COR-L47 (cell line): ENCODE measurements at places on chromosomes 3 and 15.
A peak's percentile ranks its signal among the peaks of the same experiment; 100 is the strongest.

DNA sequence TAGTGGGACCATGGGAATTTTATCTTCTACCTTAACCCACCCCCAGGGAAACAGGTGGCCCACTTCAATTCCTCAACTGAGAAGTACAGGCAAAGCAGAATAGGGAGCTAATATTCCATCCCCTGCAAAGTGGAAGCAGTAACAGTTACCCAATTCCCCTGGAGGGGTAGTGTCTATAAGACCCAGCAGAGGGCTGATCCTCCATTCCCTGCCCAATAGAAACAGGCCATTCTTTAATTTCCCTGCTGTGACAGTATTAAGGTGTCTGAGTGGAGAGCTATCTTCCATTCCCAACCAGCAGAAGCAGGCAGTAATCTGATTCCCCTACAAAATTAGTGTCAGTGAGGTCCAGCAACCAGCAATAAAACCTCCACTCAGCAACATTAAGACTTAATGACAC is 219.8 kb downstream of the ULK4 start:
- DNase-seq, result no peak

GRCh38 chr15:31452595-31453557 is 126.2 kb downstream of the KLF13 start:
- DNase-seq, result no peak

DNA sequence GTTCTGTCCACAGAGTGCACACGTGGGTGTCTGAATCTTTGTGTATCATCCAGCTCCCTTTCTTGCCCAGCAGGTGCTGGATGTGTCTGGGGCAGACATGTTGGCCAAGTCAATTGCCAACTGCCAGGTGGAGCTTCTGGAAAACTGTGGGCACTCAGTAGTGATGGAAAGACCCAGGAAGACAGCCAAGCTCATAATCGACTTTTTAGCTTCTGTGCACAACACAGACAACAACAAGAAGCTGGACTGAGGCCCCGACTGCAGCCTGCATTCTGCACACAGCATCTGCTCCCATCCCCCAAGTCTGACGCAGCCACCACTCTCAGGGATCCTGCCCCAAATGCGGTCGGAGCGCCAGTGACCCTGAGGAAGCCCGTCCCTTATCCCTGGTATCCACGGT is 12.5 kb upstream of the RPP14 start:
- DNase-seq, result no peak

- no peak for DNase-seq
Observed at GRCh38 chr3:128297401-128298138, 144.3 kb downstream of the EEFSEC start.

- DNase-seq, result no peak
Observed at GRCh38 chr3:125107861-125108567, 52.2 kb upstream of the HEG1 start.

DNA sequence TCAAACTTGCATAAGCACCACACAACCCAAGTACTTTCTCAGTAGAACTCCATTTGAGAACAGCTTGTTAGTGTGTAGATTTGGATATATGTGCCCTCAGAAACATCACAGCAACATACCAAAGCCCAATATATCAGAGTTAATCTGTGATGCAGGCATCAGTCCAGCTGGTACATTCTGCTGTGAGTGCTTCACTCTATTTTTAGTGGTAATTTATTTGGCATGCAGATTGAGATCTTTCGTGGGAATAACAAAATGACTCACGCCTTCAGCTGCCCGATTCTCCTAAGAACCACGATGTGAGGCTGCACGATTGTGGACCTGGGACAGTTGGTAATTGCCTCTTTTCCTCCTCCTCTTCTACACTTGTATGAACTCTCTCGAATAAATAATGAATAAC is 730.7 kb downstream of the SQOR start:
- DNase-seq, result no peak

DNA sequence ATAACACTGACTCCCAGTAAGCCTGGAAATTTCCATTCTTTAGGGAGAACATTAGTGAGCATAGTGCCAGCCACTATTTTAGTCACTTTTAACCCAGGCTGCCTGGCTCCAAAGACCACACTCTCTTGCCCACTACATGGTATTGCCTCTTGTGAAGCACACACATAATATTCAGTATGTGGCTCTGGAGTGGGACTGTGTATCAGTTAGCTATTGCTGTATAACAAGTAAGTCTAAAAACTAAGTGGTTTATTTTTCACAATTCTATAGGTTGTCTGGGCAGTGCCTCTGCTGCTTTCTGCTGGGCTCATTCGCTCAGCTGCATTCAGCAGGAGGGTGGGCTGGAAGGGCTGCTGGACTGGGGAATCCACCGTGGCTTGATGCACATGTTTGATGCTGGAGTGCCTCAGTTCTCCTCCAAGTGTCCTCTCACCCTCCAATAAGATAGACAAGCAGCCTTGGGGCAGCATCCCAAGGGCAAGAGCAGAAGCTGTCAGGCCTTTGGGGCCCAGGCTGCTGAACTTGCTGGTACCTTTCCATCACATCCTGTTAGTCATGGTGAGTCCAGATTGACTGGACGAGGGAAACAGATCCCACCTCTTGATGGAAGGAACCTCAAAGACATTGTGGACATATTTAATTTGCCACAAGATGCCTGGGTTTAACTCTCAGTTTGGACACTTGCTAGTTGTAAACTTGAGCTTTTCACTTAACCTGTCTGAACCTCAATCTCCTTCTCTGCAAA is 66.6 kb upstream of the TLE3 start:
- DNase-seq, result no peak

DNA sequence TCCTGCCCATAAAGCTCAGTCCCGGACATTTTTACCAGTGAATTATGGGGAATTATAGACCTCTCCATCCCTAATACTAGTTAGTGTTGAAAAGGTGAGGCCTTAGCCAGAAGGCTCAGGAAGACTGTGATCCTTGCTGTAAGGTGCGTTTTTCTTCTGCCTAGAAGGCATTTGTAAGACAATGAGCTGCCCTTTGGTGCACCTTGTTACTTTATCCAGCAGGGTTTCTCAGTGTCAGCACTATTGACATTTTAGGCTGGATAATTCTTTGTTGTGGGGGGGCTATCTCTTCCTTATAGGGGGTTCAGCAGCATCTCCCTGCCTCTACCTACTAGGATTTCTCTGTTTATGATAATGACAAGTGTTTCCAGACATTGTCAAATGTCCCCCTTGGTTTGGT is 108.1 kb upstream of the ABHD17C start:
- DNase-seq, result no peak

GRCh38 chr3:170766823-170767575 is 103.0 kb downstream of the RPL22L1 start:
- no peak for DNase-seq

DNA sequence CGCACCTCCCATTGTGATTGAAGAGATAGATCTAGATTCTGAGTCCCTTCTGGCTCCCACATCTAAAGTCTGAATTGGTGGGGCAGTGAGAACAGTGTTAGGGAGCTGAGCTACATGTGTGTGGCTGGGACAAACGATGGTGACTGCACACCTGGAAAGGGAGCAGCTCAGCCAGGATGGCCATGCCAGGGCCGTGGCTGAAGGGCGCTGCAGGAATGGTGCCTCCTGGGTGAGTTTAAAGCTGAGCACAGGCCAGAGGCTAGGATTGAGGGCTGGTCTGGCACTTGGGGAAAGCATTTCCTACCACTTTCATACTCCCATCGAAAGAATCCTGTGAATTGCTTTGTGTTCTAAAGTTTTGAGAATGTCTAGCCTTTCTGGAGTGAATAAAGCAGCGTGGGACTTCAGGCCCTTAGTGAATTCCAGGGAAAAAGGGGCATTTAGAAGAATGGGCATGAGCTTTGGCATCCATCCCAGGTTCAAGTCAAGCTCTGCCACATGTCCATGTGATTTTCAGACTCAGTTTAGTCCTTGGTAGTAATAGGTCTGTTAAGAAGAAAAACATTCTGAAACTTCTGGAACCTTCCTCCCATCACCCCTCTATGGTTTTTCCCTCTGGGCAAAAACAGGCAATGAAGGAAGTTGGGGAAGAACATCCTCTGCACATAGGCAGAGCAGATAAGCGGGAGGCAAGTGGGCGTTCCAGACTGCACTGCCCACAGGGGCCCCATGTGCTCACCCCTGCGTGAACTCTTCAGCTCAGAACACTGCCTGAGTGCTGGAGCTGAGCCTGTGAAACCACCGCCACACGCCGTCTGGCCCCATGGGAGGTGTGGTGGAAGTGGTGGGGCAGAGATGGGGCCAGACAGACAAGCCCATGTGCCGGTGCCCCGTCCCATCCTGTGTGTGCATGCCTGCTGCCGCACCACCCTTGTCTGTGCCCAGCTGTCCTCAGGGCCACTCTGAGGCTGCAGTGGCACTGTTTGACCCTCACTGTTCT is 12.9 kb upstream of the CPNE9 start:
- no peak for DNase-seq

DNA sequence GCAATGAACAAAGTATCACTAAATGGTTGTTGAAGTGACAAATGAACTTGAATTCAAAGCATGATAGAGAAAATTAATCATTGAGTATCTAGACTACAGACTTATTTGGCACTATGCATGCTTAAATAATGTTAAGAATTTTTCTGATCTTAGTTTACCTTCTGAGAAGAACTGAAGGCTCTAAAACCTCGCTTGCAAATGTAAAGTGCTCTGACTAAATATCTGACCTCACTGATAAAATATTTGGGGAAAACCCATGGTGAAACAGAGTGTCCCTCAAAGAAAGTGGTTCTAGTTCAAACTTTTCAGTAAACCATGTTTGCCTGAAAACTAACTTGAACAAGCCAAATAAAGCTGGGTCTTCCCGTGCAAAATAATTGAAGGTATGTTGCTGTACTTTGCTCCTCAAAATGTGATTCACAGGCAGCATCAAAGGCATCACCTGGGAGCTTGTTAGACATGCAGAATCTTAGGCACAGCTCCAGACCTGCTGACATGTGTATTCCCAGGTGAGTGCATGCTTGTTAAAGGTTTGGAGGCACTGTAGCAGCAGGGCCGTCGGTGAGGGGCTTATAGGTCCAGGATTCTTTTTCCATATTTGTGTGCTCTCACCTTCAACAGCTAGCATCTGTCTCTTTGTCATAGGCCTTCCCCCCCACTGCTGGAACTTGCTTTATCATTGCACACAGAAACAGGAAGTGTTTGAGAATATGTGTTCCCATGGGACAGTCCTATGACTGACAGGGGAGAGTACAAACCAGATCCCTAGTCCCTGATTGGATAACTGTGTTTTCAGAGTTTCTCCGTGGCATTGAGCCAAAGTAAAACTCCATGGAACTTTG is 524.2 kb upstream of the LMCD1 start:
- no peak for DNase-seq

DNA sequence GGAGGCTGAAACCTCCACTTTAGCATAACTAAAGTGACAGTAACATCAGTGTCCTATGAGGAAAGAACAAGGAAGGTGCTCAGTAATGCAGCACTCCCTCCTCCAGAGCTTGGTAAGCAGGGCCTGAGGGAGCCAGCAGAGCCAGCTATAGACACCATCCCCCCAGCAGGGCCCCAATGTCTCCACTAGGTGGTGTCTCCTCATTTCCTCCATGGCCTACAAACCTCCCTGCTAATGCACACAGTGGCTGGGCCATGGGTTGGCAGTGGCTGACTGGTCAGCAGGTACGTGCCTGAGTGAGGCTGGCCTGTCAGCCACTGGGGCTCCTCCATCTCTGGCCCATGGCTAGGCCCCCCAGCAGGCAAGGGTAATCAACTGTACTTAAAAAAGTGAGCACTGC is 13.6 kb downstream of the MRPS25 start:
- DNase-seq, result peak; percentile 2

GRCh38 chr3:66606868-66607267 is 106.0 kb upstream of the LRIG1 start:
- DNase-seq, result no peak

DNA sequence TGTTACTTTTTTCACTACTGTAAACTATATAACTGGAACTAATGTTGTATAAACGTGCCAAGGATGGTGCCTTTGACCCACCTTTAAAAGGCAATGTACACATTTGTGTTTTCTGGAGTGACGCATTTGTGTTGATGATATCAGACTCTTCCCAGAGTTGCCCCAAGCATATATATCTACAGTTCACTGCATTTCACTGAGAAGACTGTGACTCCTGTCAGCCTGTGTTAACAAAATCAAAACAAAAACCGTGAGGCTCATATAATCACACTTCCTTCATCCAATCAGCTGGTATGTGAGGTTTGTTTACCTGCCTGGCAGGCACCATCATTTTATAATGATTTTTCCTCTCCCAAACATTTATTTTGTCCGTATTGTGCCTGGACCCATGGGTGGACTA is 117.6 kb upstream of the ROBO1 start:
- peak; percentile 5 for DNase-seq

- peak; percentile 55 for DNase-seq
Observed at GRCh38 chr3:140128217-140128616, 193.2 kb downstream of the CLSTN2 start.

DNA sequence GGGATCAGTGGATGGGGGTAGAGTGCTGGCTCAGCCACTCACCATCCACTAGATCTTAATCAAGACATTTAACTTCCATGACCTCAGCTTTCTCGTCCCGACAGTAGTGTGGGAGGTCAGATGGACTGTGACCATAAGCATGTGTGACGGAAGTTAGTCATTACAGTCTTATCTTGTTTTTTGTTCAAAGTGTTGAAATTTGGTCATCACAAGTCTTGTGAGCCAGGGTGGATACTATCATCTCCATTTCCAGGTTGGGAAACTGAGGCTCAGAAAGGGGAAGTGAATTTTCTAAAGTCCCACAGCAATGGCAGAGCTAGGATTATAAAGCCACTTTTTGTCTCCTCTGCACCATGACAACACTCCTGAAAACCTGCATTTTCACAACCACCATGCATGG is 32.0 kb upstream of the ITGA11 start:
- DNase-seq, result no peak

- DNase-seq, result no peak
Observed at GRCh38 chr3:77814845-77815244, 774.9 kb downstream of the ROBO2 start.

DNA sequence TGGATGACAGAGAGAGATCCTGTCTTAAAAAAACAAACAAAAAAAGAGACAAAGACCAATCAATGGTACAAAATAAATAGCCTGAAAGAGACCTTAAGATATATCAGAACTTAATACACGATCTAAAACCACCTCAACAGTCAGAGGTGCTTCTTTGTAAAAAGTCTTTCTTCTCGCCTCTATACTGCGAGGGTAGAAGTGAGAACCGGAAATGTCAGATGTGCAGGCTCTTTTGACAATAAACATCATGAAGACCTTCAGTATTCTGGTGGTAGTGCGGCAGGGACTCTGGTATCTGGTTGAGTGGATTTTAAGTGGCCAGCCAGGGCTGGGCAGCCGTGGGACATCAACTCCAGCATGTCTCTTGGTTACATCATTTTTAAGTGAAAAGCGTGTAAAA is 30.0 kb downstream of the RUBCN start:
- no peak for DNase-seq

DNA sequence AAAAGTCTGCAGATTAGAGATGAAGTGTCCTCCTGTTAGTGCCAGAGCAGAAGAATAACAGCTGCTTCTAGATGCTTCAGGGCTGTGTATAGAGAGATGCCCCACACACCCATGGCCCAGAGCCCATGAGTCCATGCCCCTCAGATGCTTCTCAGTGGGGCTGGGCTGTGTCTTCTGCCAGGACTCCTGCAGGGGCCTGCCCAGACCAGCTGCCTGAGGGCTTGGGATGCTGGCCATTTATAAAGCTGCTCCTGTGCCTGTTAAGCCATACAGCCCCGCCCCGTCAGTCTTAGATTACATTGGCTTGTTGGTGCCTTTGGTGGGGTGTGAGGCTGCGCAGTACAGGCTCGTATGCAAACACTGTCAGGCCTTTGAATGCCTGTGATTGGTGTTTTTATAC is 318.0 kb upstream of the CTDSPL start:
- no peak for DNase-seq

GRCh38 chr3:8423307-8423706 is 78.3 kb upstream of the LMCD1 start:
- no peak for DNase-seq

GRCh38 chr3:123740391-123740822 is 143.7 kb downstream of the MYLK start:
- DNase-seq, result no peak

- no peak for DNase-seq
Observed at GRCh38 chr15:79682285-79682684, 214.5 kb downstream of the MTHFS start.
